ENCODE measurements at places on chromosomes 5 and 9.

DNA sequence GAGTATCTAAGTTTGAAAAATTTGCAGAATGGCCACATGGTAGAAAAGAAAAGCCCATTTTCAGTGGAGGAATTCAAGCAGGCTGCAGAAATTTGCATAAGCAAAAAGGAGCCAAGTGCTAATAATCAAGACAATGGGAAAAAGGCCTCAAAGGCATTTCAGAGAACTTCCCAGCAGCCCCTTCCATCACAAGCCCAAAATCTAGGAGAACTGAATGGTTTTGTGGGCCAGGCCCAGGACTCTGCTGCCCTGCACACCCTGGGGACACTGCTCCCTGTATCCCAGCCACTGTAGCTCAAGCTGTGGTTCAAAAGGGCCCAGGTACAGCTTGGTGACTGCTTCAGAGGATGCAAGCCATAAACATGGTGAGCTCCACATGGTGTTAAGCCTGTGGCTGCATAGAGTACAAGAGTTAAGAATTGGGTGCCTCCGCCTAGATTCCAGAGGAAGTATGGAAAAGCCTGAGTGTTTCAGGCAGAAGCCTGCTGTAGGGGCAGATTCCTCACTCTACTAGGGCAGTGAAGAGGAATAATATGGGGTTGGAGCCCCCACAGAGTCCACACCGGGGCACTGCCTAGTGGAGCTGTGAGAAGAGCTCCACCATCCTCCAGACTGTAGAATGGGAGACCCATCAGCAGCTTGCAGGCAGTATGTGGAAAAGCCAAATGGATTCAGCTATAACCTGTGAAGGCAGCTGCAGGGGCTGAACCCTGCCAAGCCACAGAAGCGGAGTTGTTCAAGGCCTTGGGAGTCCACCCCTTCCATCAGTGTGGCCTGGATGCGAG, 720.7 kb upstream of the CTNND2 start:
- no peak for DNase-seq

GRCh38 chr5:95959051-95959887, 2.4 kb downstream of the ELL2 start:
- DNase-seq = no peak

DNA sequence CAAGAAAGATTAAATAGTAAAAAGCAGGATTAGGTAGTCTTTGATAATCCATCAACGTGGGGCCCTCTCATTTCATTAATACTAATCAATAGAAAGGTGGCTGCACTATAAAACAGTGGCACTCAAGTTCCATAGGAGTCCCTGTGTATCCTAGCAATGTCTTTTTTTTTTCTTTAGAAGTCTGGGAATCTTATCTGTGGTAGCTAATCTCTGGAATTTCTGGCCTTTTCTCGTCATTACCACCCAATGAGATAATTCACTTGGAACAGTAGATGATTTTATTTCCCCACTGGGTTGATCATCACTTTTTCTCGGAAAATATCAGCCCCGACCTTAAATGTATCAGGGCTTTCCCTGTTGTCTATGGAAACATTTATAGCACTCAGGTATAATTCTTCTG, 86.8 kb upstream of the CDH6 start:
- DNase-seq = no peak

- no peak for DNase-seq
Observed at GRCh38 chr9:104831681-104832080, 67.8 kb downstream of the NIPSNAP3B start.
